CD4-positive, alpha-beta T cell treated with Interleukin-4 for 4 hours (primary cell): ENCODE measurements at places on chromosomes 12 and 14.

- DNase-seq, result no peak
Measured at GRCh38 chr12:89327486-89328094, 24.7 kb downstream of the DUSP6 start.

DNA sequence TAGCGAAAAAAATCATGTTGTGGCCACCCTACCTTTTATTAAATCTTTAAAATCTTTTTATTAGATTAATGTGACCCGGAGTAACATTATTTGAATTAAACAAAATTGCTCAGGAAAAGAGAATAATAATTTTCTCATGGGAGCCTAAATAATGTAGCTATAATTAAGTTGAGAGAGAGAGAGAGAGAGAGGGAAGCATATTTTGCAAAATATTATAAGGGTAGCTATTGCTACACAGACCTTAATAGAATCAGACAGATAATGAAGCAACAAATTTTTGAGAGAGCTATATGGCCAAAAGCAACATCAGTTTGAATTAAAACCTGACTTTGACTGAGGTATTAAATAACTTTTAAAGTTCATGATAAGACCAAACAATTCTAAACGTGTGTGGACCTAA lies 703.5 kb downstream of the TMTC2 start:
- no peak for DNase-seq

DNA sequence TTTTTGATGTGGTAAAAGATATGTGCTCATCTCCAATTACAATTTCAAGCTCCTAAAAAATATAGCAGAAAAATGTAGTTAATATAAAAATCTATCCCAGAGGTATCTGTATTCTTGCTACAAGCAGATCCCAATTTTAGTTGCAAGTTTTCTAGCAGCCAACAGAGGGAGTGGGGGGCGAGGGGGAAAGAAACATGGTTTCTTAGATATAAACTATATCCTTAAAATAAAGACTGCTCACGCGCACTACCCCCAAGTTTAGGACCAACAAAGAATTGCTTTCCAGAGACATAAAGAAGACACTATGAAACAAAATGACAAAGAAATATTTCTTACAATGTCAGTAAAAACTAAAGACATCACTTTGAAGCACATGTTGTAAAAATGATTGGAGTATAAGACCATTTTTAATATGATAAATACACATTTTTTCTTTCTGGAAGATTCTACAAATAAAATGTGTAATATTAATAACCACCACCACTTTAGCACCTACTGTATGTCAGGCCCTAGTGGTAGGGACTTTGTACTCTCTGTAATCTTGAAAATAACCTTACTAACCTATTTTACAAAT lies 5.4 kb downstream of the MAGOHB start:
- DNase-seq, result no peak

- DNase-seq, result no peak
Measured at GRCh38 chr12:42606471-42606870, 16.9 kb upstream of the PRICKLE1 start.

GRCh38 chr14:63638493-63638892 lies 3.2 kb downstream of the WDR89 start:
- DNase-seq, result no peak

- no peak for DNase-seq
Measured at GRCh38 chr12:93425736-93426411, 15.9 kb downstream of the UBE2N start.

- peak; percentile 90 for DNase-seq
Measured at GRCh38 chr12:124939421-124940142, 25.1 kb upstream of the UBC start.

DNA sequence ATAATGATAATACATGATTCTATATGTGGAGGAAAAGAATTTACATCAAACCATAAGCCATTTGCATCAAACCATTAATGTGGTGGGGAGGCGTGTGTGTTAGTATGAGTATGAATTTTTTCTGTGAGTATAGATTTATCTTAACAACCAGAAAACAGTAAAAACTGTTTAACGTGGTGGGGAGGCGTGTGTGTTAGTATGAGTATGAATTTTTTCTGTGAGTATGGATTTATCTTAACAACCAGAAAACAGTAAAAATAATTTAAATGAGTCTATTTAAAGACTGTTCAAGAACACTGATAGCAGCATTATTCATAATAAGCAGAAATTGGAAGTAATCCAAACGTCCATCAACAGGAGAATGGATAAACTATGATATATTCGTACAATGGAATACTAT lies 9.1 kb upstream of the MSI1 start:
- DNase-seq, result no peak

GRCh38 chr12:119375075-119375882 lies 40.8 kb downstream of the CCDC60 start:
- peak; percentile 4 for DNase-seq

GRCh38 chr14:22071006-22071405 lies 397.4 kb upstream of the OR4E1 start:
- peak; percentile 28 for DNase-seq

GRCh38 chr12:19244312-19244711 lies 114.8 kb downstream of the PLEKHA5 start:
- DNase-seq, result no peak

DNA sequence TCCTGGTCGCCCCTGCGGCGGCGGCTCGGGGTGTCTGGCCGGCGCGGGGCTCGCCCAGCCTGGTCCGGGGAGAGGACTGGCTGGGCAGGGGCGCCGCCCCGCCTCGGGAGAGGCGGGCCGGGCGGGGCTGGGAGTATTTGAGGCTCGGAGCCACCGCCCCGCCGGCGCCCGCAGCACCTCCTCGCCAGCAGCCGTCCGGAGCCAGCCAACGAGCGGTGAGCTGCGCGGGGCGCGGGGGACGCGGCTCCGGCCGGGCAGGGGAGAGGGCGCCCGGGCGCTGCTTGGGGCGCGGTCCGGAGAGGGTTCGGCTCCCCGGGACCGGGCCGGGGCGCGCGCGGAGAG lies at the start of gene LGALS3:
TSS of gene LGALS3 (plus strand) at position 167 of the 342 bp plus-strand sequence. CDS start 8,122 bp downstream, outside the sequence.
- peak; percentile 29 for DNase-seq

DNA sequence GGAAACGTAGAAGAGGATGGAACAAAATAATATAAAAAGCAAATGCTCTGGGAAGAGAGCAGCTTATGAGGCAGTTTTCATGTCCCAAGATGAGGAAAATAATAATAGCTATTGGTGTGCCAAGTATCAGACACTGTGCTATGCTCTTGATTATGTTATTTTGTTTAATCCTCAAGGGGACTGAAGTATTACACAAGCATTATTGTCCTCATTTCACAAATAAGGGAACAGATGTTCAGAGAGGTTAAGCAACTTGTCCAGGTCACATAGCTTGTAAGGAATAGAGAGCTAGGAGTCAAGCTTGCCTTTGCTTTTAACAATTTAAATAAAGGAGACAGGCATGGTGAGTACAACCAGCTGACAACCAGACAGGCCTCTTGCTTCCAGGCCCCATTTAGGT lies 26.9 kb upstream of the LTBP2 start:
- DNase-seq, result no peak

- no peak for DNase-seq
Measured at GRCh38 chr14:88933191-88933590, 108.7 kb downstream of the TTC8 start.

GRCh38 chr12:65881965-65882413 lies 57.7 kb downstream of the HMGA2 start:
- no peak for DNase-seq
